Stimulated activated CD8-positive, alpha-beta memory T cell treated with anti-CD3 and anti-CD28 coated beads, Interleukin-15, amount 100 ng/mL, for 24 hours (primary cell): ENCODE measurements at places on chromosomes 7 and 10.
A peak's percentile ranks its signal among the peaks of the same experiment; 100 is the strongest.

GRCh38 chr7:12207046-12207445 is 4.0 kb upstream of the TMEM106B start:
- no peak for DNase-seq

DNA sequence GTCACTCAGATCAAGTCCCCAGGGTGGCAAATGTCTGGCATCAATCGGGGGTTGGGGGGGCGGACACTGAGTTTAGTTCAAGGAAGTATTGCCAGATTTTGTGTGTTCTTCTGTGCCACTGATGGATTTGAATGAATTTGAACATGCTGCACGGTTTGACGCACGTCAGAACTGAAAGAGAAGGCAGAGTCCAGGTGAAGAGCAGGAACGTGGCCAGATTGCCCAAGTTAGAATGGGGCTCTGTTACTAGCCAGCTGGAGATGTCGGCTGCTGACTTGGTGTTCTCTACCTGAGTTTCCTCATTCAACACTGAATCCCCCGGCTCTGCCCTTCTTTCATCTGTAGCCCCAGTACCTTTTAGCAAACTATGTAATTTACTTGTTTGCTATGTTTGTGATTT is 180.2 kb downstream of the PRKCQ start:
- DNase-seq = no peak

- no peak for DNase-seq
These were observed 190.8 kb downstream of the CCSER2 start for GRCh38 chr10:84519235-84519634.

DNA sequence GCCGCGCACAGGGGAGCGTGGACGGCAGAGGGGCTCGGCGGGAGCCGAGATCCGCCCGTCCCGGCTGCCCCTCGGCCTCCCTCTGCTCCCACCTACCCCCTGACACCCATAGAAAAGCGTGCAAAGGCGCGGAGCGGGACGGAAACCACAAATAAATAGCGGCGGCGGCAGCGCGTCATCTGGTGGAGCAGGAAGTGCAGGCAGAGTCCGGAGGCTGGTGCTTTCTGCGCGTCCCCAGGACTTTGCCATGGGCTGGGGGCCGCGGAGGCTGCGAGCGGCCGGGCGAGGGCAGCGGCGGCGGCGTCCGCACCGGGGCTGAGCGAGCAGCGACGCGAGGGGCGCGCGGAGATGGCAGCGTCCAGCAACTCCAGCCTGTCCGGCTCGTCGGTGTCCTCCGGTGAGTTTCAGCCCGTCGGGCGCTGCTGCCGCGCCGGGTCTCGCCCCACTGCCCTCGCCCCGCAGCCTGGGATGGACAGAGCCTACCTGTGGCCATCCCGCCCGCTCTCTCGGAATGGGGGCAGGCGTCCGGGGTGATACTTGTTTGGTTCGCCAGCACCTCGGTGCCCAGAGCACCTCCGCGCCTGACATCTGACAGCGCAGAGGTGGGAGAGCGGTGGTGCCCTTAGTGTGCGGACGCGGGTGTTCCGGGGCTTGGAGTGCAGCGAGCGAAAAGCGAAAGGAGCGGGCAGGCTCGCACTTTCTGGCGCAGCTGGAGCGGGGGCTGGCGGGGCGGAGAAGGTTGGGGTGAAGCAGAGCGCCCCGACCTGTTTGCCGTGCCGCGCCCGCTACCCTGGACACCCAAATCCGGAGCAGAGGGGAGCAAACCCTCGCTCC is at the start of gene CHN2:
TSS of gene CHN2 (plus strand) at position 182 of the 834 bp plus-strand sequence.
- DNase-seq = peak; percentile 9
